ENCODE measurements at places on chromosomes 1 and 21. TPM values are rescaled to one million over a fixed set of nuclear protein-coding genes. Genes with fewer than 3 reads are reported as not detected.
A peak's percentile ranks its signal among the peaks of the same experiment; 100 is the strongest.

- DNase-seq, result peak; percentile 75
Observed at GRCh38 chr1:35807614-35808449, at the start of gene AGO4. TSS of gene AGO4 (plus strand) at chr1:35808016. CDS start at chr1:35808417, 401 bp downstream.

- DNase-seq, result peak; percentile 42
Observed at GRCh38 chr1:228021355-228022030, 14.7 kb downstream of the WNT3A start.

DNA sequence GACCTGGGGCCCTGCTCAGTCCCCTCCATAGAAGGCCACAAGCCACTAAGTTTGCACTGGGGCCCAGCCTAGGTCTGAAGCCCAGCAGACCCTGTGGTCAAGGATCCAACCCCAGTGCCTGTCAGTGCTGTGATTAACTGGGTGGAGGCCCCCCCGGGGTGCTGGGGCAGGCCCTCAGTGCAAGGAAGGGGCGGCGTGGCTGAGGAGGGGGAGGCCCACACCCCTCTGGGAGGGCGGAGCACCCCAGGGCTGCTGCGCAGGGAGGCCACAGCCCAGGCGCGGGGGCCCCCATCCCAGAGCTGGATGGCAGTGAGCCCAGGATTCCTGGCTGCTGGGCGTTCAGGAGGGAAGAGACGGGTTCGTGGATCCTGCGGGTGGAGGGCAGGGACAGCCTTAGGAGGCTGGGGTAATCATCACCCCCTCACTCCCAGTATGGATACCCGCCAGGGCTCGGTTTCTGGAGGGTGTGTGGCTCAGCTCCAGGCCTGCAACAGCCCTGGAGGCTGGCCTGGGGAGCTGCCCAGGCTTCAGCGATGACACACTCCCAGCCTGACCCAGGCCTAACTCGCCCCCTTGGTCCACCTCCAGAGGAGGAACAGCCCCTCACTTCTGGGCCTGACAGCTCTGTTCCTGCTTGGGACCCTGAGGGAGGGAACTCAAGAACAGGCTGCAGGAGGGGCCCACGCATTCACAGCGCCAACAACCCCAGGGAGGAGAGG lies 890 bp downstream of the GJC2 start:
- peak; percentile 82 for DNase-seq

GRCh38 chr1:177793900-177794299 lies 176.0 kb downstream of the SEC16B start:
- peak; percentile 32 for DNase-seq

- DNase-seq, result peak; percentile 73
Observed at GRCh38 chr1:3359351-3359750, 95.1 kb upstream of the ARHGEF16 start.

DNA sequence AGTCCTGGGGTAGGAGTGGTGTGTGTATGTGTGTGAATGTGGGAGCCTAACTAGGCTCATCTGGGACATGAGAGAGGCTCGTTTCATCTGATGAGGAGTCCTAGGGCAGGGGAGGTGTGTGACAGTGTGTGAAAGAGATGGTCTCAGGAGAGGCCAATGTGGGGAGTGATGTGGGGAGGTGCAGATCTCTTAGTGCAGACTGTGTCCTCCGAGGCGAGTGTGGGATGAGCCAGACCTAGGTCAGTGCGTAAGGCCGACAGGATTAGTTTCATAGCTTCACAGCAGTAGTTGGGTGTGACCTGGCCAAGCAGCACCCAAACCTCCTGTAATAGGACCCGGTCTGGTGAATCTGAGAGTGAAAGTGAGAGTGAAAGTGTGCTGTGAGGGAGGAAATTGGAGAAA lies 94.7 kb downstream of the LIPI start:
- no peak for DNase-seq

DNA sequence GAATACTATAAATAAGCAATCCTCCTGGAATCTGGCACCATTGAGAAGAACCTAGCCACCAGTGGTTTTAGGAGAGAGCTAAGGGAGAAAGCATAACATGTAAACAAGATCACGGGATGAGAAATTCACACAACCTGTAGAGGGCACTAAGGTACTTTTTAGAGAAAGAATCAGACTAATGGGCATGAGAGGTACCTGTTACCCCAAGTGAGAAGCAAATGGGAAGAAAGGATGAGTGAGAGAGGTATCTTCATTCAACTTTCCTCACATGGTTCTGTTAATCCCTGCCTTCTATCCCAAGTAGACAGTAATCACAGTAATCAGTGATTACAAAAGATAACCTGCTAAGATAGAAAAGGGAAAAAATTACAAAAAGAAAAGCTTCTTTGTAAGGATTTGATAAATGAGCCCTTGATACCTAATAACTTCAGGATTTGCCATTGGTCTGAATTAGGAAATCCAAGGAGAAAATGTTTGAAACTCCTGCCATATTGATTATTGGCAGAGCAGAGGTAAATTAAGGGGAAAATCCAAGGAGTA lies 251.1 kb upstream of the ADGRL2 start:
- DNase-seq, result no peak

GRCh38 chr21:45003331-45004058 lies 63.7 kb downstream of the SLX9 start:
- no peak for DNase-seq

DNA sequence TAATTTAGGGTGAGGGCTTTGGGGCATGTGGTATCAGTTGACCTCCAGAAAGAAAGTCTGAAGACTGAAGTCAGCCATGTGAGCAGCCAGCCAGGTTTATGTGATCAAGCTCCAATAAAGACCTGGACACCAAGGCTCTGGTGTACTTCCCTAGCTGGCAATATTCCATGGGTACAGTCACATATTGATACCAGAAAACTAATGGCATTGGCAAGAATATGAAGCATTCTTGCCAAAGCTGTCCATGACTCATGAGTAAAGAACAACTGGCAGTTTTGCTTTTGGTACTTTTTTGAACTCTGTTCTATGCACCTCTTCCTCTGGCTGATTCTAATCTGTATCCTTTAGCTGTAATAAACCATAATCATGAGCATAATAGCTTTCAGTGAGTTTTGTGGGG lies 415.3 kb upstream of the CAMK1G start:
- DNase-seq, result no peak

DNA sequence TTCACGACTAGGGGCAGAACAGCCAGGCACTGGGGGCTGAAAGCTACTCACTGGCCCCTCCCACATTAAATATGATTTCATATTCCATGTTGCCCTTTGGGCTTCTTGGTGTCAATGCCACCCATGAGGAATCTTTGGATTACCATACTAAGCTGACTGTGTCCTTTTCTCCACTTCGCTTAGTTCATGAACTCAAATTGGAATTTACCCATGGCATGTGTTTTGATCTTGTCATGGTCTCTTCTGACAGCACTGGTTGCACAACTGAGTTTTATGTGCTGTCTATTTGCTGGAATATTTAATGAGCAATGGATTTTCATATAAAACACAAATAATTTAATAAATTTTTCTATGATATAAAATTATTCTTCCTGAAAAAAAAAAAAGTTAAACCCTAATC lies 59.2 kb downstream of the SERBP1 start:
- no peak for DNase-seq

DNA sequence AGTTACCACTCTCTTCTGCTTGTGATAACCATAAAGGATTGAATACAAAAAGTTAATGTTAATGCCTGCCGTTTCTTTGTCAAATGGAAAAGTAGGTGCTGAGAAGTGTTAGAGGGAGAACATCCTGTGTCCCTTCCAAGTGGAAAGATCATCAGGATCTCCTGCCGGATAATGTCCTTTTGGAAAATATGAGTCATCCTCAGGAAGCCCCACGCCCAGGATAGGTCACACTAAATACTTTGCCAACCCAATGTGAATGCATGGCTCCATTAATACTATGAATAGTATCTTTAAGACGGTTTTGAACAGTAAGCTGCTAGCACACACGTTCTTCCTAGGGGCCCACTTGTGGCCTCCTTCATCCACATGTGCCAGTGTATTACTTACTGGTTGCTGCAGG lies 279.5 kb downstream of the ZNF326 start:
- no peak for DNase-seq

GRCh38 chr1:4144349-4144971 lies 244.4 kb upstream of the C1orf174 start:
- DNase-seq, result no peak

The KCNK2 gene
- 1.5 TPM for total RNA-seq

The HSD3B1 gene
- total RNA-seq, result not detected
